NCI-H187 treated with DMSO at 0.1 percent for 48 hours (cell line): ENCODE measurements at places on chromosomes 2 and 18.

- no peak for DNase-seq
These were observed 32.3 kb upstream of the ASNSD1 start for GRCh38 chr2:189628817-189629530.

GRCh38 chr2:64635976-64636911, 17.5 kb downstream of the SERTAD2 start:
- DNase-seq, result no peak

- no peak for DNase-seq
These were observed 36.3 kb upstream of the ITM2C start for GRCh38 chr2:230828272-230828961.

DNA sequence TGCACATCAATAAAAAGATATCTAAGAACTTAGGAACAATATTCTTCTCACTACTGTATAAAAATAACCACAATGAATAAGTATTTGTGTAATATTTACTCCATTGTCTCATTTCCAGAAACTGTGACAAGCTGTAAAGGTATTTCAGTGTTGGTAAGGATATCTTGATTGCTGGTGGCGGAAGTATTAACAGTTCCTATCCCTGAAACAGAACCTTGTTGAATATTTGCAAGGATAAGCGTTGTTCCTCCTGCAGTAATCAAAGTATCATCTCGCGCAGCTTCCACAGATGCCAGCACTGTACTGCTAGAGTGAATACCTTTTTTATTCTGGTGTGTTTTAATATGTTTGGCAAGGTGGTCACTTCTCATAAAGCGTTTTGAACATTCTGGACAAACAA, 55.3 kb downstream of the SP3 start:
- DNase-seq, result no peak

- no peak for DNase-seq
These were observed 148.5 kb downstream of the GALNT14 start for GRCh38 chr2:30989746-30990145.

DNA sequence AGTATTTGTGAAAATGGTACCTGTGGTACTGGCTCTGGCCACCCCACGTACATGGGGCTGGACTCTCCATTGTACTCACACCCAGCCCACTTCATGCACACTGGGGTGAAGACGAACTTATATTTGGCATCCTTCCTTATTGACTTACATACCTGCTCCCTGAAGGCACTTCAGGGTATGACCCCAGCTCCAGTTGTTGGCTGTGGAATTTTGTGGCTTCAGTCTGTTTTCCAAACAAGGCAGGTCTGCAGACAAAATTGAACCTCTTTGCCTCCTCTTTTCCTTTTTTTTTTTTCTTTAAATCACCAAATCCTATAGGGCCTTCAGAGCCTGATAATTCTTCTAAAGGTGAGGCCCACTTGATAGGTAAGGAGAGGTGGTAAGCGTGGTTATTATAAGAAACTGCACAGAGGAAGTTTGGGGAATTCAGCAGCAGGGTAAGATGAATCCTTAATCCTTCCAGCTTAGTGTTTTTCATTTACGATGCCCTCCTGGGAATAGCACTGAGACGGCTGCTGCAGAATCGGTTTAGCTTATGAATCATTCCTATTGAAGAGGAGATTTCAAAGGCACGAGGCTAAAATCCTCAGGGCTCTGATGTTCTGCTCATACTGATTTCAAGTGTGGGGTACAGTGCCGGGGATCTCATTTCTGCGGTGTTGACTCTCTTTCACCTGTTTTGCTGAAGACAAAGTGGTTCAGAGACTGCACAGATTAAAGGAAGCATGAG, 55.2 kb downstream of the KIF5C start:
- DNase-seq, result peak; percentile 8

DNA sequence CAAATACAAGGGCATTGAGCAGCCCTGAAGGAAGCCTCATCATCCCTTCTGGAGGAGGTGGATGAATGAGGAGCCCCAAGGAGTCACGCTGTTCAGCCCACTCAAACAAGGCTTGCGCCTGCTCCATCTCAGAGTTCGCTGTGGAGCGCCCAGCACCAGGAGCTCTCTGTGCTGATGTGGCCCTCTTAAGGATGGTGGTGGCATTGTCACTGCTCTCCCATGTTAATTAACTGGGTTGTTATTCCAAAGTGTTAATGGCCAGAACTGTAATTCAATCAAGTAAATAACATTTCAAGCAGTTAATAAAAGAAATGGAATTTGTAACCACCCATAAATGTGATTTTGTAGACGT, 726.0 kb upstream of the RAB6C start:
- DNase-seq, result no peak
